ENCODE measurements at places on chromosomes 6 and 20.

GRCh38 chr20:5776077-5776476, 25.9 kb downstream of the SHLD1 start:
- DNase-seq: no peak

DNA sequence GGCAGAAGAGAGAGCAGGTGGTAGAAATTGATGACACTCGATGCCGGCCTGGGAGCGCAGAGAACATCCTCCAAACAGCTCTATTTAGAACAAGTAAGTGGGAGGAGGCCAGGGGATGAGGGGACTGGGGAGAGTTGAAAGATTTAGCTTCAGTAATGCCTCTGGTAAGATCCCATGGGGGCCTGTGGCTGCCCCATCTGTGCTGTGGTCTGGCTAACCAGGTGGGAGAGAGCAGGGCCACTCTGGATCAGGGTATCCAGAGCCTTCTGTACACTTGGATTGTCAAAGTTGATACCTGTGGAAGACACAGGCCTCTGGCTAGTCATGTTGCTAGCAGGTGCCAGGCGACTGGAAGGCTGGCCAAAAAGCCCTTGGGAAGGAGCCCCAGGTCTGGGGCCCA, 27.6 kb downstream of the NCOA5 start:
- no peak for DNase-seq

DNA sequence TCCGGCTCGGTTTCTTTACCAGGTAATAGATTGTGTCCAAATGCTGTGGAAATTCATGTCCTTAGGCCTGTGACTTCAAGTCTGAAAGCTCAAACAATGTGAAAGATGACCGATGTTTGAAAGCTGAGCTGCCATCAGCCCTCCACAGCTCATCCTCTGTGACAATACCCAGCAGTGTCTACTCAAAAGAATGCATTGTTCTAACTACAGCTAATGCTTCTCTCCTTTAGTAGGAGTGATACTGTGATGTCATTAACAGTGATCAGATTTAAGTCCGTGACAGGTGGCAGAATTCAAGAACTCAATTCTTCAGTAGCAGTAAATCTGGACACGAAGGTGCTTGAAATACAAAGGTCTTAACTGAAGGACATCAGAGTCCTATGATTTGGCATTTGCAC, 97.3 kb downstream of the RCAN2 start:
- DNase-seq: no peak

GRCh38 chr6:106149472-106150069, 63.4 kb downstream of the PRDM1 start:
- DNase-seq: no peak

GRCh38 chr6:47349931-47350330, 40.2 kb upstream of the TNFRSF21 start:
- DNase-seq: no peak

DNA sequence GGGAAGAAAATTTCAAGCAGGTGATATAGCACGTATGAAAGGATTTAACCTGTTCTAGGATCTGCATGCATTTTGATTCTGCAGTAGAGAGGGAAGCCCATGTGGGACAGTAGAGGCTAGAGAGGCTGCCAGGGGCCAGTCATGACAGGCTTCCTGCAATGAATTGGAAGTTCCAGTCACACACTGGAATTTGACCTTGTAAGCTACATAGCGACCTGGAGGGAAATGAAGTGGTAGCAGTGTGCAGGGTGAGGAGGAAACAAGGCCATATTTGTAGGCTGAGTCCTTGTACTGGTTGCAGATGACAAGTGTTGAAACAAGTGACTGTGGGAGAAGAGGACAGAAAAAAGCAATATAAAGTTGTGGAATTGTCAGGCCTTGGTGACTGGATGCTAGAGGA, 58.6 kb upstream of the OLIG3 start:
- DNase-seq: no peak

- DNase-seq: peak; percentile 60
Measured at GRCh38 chr6:16849280-16849987, 88.2 kb upstream of the ATXN1 start.

GRCh38 chr6:109349419-109349987, 32.8 kb downstream of the CD164 start:
- peak; percentile 33 for DNase-seq

DNA sequence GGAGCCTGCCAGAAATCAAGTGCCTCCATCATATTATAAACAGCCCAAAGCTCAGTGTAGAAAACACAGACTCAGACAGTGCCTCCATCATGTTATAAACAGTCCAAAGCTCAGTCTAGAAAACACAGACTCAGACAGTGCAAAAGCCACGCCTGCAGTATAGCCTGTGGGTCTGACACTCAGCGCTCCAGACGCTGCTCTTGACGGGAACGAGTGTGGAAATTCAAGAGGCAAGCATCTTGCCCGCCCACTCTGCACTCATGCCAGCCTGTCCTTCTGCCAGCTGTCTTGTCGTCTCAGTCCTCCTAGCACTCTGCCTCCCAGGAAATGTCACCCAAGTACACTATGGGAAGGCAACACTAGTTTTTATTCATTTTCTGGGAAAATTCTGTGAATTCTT, 274.2 kb upstream of the CDH4 start:
- DNase-seq: no peak

DNA sequence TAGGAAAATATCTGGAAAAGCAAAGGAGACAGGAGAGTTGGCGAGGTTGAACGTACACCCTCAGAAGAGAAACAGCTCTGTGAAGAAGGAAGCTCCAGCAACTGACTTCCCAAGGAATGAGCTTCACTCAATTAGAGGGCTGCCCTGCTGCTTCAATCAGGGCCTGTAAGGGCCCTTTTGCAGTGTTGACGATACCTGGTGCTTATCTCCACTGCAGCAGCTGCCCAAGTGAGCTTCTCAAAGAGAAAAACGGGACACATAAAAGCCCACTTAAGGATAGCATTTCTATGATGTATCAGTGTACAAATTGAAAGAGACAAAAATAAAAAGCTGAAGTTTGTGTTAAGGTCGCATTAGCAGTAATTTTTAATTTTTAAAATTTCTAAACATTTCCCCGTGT, 16.4 kb downstream of the SEC63 start:
- DNase-seq: no peak

- peak; percentile 58 for DNase-seq
Measured at GRCh38 chr6:148565930-148566663, 180.7 kb upstream of the UST start.

DNA sequence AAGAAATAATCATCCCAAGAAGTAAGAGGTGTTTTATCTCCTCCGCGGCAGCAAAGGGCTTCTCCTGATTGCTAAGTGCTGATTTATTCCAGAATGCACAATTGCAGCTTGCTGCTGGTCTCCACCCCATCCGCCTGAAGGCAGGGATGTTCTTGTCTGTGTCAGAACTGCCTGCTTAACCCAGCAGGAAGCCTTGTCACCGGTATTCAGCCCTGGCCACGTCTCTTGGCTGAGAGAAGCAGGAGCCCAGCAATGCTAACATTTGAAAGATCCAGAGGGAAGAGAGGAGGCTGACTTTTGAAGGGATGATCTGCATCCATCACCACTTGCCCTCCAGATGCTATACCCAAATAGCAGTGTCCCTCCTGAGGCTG, 4.2 kb downstream of the SCML4 start:
- peak; percentile 42 for DNase-seq

GRCh38 chr6:168589275-168589674, 148.3 kb downstream of the SMOC2 start:
- DNase-seq: no peak

GRCh38 chr6:25535632-25536225, 116.3 kb upstream of the SCGN start:
- DNase-seq: no peak

DNA sequence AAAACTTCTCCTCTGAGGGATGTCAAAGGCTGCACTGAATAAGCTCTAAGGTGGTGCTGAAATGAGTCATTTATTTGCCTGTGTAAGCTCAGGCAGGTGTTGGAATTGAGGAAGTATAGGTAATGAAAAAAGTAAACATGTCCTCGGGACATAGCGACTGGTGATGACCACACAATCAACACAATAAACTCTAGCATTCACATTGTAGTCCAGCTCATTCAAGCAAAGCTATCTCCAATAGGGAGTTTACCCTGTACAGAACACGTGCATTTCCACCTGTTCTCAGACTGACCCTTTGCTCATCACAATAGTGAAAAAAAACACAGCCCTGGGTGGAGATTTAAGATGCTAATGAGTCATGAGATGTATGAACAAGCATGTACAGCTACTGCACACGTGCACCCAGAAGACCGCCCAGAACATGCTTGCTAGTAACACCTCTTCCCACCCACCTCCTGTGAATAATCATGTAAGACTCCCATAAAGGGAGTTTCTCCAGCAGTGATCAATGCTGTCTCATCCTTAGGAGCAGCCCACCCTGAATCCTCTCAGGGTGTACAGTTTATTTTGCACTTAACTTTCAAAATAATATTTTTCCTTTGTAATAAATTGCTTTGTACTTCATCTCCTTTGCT, 33.0 kb upstream of the POU5F1 start:
- peak; percentile 50 for DNase-seq

DNA sequence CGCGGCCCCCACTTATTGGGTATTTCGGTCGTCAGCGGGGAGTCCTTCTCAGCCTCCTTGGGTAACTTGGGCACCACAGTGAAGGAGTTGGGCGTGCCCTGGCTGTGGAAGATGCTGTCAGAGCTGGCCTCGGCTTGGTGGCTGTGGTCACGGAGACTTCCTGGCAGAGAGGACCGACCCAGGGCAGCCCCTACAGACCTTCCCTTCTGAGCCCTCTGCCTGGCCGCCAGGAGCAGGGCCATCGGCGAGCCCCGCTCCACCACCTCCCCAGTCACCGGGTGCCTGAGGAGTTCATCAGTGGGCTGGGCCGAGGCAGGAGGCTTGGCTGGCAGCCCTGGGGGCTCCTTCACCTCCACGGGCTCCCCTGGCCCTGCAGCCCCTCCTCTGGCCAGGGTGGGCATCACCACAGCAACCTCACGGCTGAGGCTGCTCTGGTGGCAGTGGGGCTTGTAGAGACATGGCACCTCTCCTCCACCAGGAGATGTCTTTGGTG, 37.2 kb downstream of the C6orf132 start:
- DNase-seq: no peak

GRCh38 chr6:148760258-148760534, 13.4 kb downstream of the UST start:
- no peak for DNase-seq

- DNase-seq: no peak
Measured at GRCh38 chr6:107786709-107787588, 37.2 kb downstream of the SCML4 start.

DNA sequence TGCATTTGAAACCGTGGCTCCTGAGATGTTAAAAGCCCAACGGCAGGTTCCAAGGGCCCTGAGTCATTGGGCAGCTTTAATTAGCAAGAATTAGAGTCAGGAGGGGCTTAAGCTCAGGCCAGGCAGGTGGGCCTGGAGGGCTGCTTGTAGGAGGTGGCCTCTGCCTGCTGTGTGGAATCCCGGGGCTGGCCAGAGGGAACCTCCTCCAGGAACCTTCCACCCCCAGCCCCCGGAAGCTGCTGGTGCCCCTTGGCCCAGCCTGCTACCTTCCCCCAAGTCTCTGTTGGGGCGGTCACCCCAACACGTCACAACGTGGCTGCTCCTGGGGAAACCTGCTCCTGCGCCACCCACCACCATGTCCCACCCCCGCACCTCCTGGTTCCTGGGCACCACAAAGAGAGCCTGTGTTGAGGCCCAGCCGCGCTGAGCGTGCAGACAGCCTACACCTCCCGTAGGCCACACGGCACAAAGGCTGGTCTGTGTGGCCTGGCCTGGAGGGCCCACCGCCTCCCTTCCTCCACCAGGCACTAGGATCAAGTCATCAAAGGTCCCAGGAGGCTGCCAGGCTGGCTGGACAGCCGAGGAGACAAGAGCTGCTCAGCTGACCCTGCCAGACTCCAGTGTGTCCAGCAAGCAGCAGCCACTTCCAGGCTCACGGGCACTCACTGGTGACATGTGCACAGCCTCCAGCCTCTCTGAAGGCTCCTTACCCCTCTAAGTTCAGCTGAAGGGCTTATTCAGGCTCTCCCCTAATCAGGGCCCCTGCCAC, 86.3 kb downstream of the SNX5 start:
- no peak for DNase-seq

- DNase-seq: no peak
Measured at GRCh38 chr20:49833483-49833882, 20.9 kb downstream of the SLC9A8 start.

- DNase-seq: no peak
Measured at GRCh38 chr6:20313051-20313450, 88.6 kb upstream of the E2F3 start.

DNA sequence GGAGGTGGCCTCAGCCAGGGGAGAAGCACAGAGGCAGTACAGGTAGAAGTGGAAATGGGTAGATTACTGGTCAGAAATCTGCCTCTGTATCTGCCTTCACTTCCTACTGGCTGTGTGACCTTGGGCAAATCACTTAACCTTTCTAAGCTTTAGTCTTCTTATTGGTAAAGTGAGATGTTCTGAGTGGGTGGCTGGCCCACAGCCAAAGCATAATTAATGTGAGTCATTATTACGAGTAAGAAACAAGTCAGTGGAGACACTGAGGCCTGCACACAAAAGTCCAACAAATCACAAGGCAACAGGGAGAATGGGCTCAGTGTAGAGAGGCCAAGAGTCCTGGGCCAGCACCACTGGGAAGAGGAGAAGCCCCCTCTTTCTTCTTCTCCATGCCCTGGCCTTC, 39.1 kb downstream of the NRN1 start:
- no peak for DNase-seq

GRCh38 chr6:8335381-8335780, 100.0 kb downstream of the SLC35B3 start:
- DNase-seq: no peak

- no peak for DNase-seq
Measured at GRCh38 chr6:16488813-16489212, 250.4 kb downstream of the GMPR start.

GRCh38 chr6:111032484-111033140, 50.8 kb downstream of the RPF2 start:
- no peak for DNase-seq

DNA sequence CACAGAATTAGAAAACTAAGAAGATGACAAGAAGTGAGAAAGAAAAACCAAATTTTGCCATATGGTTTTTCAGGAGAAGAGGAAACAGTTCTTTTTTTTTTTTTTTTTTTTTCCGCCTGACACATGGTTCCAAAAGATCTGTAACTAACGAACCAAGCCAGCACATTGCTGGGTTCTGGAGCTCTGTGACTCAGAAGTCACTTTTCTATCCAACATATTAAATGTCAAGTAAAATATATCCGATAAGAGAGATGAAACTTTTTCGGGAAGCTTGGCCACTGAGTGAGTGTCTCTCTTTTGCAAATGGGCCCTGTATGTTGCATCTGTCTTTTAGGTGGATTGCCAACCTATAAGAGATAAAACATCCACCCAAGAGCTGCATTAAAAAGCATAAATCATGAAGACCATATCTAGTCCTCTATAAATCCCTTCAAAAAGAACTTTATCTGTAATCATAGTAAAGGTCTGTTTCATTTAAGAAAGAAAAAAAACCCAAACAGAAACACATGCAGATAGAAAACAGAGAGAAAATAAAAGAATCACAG, 4.6 kb downstream of the METTL24 start:
- DNase-seq: no peak

Measured in fibroblast of skin of scalp (primary cell).